ENCODE measurements at places on chromosomes 5 and 9.

DNA sequence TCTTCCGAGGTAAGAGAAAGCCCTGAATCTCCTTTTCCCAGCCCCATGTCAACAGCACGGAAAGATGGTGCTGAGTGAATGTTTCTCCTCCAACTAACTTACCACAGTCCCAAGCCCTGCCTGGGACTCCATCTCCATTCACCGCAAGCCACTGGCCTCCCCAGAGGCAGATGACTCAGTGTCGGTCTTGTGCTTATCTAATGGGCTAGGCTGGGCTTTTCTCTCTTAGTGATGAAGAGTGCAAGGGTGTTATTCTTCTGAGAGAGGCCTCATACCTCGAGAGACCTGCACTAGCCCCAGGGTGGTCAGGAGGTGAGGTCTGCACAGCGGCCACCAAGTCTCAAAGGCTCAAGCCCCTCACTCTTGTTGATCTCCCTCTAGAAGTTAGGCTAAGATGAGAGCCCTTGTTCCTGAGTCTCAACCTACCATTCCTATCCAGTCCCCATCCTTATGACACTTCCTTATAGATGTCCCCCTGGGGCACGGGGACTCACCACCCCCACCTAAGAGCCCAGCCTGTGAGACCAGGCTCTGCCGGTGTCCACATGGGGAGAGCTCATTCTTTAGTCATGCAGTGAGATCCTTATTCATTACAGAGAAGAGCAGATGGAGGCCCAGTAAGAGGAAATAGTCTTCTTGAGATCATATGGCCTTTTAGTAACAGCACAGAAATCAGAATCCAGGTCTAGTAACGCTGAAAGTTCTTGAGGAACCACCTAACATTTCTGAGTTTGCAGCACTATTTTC is 127.0 kb downstream of the SAXO1 start:
- no peak for DNase-seq

- DNase-seq: no peak
Observed at GRCh38 chr5:148840531-148840930, 14.1 kb downstream of the ADRB2 start.

DNA sequence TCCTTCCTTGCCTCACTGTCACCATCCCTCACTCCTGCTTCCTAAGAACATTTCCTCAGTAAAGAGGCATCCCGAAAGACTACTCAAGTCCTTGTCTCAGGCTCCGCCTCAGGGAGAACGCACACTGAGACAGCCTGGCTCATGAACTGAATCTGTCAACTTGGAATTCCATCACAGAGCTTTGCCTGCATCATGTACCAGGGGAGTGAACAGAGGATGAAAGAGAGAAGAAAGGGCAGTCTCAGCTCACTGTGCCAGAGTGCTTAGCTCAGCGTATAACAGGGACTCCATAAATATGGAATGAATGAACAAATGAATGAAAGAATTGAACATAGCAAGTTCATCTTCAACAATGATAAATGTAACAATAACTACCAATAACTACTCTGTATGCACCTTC is 68.7 kb upstream of the SLC1A3 start:
- DNase-seq: no peak

DNA sequence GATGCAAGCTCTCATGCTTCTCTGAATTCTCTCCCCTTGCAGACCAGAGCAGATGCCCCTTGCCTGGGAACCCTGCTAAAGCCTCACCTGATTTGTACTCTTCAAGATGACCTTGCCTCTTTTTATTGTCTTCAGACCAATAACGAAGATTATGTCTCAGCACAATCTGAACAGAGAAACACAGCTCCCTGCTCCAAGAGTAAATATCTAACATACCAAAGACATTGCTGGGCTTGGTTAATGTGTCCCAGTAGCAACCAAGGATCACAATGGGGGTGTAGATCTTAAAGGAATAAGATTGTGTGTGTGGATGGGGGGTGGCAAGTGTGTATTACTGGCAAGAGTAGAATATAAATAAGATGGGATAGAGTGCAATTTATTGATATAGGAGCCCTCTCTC is 67.6 kb upstream of the LHFPL2 start:
- DNase-seq: no peak

GRCh38 chr9:95937131-95937530 is 61.6 kb downstream of the ERCC6L2 start:
- no peak for DNase-seq

GRCh38 chr9:99352826-99353225 is 130.7 kb downstream of the SEC61B start:
- DNase-seq: no peak

- no peak for DNase-seq
Observed at GRCh38 chr5:149135536-149136201, 5.6 kb upstream of the ABLIM3 start.

- DNase-seq: no peak
Observed at GRCh38 chr5:1356873-1357787, 12.2 kb upstream of the CLPTM1L start.

DNA sequence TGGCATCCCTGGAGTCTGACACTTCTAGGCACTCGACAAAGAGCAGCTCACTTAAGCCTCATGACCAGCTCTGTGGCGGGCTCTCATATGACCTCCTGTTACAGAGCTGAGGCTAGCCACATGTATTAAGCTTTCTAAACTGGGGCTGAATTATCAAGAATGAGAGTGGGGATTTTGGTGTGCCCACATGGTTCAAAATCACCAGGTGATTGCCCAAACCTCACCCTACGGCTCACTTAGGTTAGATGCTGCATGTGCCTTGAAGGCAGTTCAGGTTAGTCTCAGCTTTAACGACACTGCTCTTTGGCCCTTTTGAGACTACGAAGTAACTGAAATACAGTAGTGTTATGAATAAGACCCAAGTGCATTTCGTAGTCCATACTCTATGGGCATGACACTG is 39.4 kb upstream of the SMIM32 start:
- no peak for DNase-seq

DNA sequence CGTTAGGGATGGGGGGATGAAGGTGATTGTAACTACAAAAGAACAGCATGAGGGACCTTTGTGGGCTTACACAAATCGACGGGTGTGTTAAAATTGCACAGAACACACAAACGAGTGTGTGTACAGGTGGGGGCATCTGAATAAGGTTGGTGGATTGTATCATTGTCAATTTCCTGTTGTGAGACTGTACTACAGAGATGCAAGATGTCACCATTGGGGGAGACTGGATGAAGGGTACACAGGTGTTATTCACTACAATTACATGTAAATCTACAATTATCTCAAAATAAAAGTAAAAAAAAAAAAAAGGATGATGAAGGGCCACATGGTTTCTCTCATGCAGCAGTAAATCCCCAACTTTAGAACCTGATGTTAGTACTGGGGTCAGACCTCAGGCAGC is 31.4 kb upstream of the PHYKPL start:
- DNase-seq: no peak

DNA sequence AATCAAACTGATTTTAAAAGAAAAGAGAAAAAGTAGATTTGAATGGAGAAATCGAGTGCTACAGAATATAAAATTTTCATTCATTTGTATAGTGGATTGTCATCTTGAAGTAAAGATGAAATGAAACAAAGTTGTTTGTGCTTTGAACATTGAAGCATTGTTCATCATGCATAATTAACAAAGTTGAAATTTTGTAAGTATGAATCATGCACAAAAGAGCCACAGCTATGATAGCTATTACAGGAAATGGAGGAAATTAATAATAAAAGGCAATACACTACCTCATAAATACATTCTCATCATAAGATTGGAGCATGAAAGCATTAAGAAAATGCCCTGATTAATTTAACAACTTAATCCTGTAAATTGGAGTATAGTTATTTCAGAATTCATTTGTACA is 153.4 kb upstream of the TLX3 start:
- DNase-seq: no peak

DNA sequence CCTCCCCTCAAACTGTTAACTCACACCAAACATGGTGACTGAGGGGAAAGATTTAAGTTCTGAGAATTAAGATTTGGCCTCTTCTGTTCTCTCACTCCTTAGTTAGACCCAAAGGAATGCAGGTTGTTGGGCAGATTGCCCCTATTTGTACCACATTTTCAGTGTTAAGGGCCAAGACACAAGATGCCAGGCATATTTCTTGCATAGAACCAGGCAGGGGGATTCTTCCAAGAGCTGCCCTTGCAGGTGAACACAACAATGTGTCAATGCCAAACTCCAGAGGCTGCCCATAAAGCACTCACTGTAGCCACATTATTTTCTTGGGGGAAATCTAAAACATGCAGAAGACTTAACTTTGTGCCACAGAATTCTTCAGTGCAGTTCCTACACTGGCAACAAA is 14.7 kb downstream of the MPDZ start:
- no peak for DNase-seq

- DNase-seq: no peak
Observed at GRCh38 chr9:82518868-82519267, 530.3 kb downstream of the SPATA31D1 start.

DNA sequence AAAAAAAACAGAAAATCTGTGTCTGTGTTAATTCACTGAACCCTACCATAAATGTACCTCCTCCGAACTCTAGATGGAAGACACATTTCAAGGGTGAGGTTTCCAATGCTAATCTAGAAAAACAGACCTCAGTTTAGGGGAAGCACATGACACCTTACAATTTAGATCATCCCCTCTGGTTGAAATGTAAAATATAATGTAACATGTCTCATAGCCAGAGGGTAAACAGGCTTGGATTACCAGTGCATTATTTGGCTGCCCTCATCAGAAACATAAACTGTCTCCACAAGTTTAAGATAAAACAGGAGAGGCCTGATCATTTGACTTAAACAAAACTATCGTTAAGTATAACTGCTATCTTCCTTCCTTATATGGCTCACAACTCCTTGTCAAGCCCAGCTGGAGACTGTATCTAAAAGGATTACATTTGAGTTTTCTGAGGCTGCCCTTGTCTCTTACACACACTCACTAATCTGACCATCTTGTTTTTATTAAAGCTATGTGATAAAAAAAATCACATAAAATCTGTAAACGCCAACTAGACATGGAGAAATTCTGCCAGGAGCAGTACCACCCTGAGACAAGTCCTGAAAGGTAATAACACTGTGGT is 105.7 kb downstream of the LURAP1L start:
- no peak for DNase-seq

- DNase-seq: no peak
Observed at GRCh38 chr5:150140830-150141229, 14.8 kb downstream of the PDGFRB start.

- DNase-seq: no peak
Observed at GRCh38 chr5:145887217-145887616, 14.4 kb upstream of the GRXCR2 start.

DNA sequence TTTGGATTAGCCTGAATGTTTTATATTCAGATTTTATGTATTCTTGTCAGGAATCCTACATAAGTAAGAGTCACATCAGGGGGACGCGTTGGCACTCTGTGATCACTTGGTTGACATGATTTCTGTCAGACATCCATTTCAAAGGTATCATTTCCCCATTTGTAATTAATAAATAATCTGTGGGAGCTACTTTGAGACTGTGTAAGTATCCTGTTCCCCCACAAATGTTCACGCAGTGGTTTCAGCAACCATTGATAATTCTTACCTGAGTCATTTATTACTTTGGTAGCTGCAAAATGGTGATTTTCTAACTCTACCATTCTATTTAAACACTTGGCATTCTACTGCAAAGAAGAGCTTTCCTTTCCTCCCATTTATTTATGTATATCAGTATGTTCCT is 56.9 kb upstream of the TBC1D2 start:
- no peak for DNase-seq

DNA sequence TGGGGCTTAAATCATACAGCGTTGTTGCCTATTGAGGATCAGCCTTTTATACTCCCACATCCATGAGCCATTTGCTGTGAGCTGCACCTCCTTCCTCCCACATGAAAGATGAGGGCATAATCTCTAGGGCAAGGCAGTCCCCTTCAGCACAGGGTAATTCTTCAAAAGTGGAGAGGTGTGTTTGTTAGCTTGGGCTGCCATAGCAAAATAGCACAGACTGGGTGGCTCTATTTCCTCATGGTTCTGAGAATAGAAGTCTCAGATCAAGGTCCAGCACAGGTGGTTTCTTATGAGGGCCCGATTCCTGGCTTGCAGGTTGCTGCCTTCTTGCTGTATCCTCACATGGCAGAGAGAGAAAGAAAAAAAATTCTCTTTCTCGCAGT is 121.8 kb upstream of the SLC12A2 start:
- no peak for DNase-seq

GRCh38 chr5:150394912-150395687 is 17.6 kb downstream of the CD74 start:
- DNase-seq: no peak

GRCh38 chr9:113513536-113513935 is 50.0 kb downstream of the RGS3 start:
- DNase-seq: no peak

DNA sequence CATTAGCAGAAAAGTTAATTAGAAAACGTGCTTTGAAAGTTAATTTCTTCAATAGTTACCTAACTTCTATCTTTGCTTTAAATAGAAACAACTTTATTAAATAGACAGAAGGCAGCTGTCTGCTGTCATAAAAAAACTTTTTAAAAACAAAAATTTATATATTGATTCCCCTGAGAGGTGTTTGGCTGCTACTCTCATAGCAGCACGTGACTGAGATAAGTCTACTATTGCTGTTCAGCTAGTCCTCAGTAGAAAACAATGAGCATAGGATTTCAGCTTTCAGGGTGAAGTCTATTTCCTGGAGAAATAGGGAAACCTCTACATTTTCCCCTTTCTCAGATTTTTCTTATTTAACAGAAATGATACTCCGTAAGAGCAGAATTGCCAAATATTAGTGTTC is 135.0 kb upstream of the FBN2 start:
- DNase-seq: no peak

GRCh38 chr5:79456400-79456799 is 57.5 kb downstream of the HOMER1 start:
- no peak for DNase-seq

- DNase-seq: no peak
Observed at GRCh38 chr5:169356181-169356580, 55.2 kb upstream of the SLIT3 start.

DNA sequence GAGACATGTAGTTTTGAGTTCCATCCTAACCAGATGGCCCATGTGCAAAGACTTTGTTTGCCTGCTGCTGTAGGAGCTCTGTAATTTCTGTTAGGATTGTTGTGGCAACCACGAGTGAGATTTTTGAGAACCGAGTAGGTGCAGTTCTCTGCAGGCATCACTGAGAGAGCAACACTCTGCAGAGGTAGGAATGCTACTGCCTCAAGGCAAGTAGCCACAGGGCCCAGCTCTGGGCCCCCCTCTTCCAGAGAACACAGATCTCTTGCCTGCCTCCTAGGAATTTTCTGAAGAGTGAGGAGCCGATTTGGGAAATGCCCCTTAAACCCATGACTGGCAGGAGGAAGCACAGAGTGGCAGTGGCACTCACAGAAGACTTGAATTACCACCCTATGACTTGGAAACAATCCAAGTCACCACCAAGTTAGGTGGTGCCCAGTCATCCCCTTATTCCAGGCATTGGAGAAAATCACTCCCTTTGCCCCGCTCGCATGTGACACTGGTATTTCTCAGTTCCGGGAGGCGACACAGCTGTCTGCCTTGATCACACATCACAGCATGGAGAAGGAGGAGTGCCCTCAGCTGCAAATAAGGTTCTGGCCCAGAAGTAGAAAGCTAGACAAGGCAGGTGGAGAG is 52.5 kb upstream of the SLC2A8 start:
- DNase-seq: no peak

GRCh38 chr9:37946041-37946440 is 42.1 kb upstream of the SLC25A51 start:
- DNase-seq: no peak

Data from hematopoietic multipotent progenitor cell treated with erythropoietin and hydrocortisone succinate and interleukin-3 and kit ligand, for 17 days (in vitro differentiated cells).